ENCODE measurements at places on chromosomes 1 and 21.

DNA sequence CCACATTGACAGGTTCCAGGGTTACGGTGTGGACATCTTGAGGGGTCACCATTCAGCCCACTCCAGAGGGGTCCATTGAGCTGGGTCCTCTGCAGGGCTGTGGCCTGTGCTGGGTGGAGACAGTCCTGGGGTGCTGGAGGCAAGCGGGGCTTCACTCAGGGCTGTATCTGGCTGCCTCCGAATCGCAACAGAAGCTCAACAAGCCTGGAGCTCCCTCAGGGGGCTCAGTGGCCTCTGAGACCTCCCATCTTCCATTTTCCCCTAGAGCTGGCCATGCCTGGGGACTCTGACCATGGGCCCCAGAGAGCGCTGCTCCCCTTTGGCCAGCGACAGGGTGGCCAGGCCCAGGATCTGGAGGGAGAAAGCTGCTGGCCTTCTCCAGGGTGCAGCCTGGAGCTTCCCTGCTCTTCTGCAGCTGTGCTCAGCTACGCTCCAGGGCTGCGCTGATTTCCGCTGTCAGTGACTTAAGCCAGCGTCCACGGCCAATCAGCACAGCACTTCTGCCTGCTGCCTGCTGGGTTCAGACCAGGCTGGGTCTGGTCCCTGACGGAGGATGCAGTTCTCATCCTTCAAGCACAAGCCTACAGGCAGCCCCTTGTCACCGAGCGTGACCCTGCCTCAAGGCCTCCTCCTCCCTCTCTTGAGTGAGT, 45.0 kb upstream of the ADARB1 start:
- no peak for DNase-seq

GRCh38 chr1:47477595-47478080, 39.8 kb downstream of the FOXD2 start:
- DNase-seq, result no peak

GRCh38 chr1:200319148-200319547, 90.7 kb downstream of the ZNF281 start:
- DNase-seq, result no peak

DNA sequence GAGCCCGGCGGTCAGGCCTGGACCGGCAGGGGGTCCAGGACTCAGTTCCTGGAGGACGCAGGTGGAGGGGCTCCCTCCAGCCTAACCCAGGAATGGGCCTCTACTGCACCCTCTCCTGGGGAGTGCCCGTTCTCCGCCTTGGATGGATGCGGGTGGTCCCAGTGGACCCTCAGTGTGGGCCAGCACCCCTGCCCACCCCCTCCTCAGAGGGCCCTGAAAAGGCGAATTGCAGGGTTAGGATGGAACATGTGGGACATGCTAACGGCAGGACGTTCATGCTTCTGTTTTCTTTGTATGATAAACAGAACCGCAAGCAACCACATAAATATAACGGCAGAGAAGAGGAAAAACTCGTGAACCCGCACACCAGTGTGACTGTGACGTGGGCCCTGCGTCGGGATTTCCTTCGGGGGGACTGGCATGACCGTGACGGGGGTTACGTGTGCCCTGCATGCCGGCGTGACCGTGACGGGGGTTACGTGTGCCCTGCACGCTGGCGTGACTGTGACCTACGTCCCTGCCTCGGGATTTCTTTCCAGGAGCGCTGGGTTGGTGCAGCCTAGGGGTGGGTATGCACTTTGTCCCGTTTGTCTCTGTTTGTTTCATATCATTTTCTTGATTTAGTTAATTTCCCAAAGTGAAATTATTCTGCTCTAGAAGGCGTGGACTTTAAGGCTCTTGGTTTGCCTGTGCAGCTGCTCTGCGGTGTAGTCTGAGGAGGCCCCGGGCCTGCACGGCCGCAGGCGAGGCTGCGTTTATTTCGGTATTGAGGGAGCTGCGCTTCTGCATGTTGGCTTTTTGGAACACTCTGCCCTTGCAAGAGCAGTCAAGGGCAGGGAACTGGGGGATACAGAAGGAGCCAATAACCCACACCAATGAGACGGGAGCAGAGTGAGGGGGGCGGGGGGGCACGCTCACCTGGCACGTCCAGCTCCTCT, 3.1 kb downstream of the FTCD start:
- DNase-seq, result peak; percentile 10

- no peak for DNase-seq
Measured at GRCh38 chr1:16242556-16243214, 5.7 kb upstream of the CPLANE2 start.

DNA sequence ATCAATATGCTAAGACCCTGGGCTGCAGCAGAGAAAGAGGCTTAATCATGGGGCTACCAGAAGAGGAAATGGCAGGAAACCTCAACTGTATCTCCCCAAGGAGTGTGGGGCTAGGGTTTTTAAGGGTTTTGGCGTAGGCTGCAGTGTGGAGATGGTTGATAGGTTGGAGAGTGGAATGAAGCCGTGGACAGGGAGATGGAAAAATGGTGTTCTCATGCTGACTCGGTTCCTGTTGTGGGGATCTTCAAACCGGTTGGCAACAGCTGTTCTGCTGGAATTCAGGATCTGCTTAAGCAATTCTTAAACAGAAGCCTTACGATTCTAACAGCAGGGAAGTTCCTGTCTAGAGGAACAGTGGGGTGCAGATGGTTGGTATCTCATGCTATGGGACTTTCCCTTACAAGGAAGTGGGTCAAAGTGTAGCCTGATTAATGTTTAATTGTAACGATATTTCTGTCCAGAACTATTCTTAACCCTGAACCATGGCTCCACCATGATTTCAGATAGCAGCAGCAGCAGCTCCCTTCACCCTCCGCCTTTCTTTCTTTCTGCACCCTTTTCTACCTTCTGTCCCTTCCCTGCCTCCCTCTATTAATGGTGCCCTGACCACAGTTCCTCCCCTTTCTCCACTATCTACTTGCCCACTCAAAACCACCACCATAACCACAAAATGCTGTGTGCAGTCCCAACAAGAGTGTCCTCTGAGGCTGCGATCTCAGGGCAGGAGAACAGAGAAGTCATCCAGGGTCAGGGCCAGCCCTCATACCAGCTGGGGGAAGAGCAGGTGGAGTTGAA, 30.8 kb downstream of the RSPH1 start:
- DNase-seq, result no peak

GRCh38 chr1:230368363-230368762, 57.8 kb downstream of the PGBD5 start:
- no peak for DNase-seq

Measured in activated T-cell treated with anti-CD3 and anti-CD28 coated beads, Interleukin-2, amount 50 U/mL, for 48 hours (primary cell).